ENCODE measurements at places on chromosomes 7 and 10.

- DNase-seq: no peak
These were observed 34.7 kb upstream of the XPNPEP1 start for GRCh38 chr10:109958059-109958458.

- DNase-seq: no peak
These were observed 113.4 kb upstream of the AHR start for GRCh38 chr7:17184805-17185689.

GRCh38 chr7:120460949-120461348 lies 188.0 kb downstream of the KCND2 start:
- no peak for DNase-seq

DNA sequence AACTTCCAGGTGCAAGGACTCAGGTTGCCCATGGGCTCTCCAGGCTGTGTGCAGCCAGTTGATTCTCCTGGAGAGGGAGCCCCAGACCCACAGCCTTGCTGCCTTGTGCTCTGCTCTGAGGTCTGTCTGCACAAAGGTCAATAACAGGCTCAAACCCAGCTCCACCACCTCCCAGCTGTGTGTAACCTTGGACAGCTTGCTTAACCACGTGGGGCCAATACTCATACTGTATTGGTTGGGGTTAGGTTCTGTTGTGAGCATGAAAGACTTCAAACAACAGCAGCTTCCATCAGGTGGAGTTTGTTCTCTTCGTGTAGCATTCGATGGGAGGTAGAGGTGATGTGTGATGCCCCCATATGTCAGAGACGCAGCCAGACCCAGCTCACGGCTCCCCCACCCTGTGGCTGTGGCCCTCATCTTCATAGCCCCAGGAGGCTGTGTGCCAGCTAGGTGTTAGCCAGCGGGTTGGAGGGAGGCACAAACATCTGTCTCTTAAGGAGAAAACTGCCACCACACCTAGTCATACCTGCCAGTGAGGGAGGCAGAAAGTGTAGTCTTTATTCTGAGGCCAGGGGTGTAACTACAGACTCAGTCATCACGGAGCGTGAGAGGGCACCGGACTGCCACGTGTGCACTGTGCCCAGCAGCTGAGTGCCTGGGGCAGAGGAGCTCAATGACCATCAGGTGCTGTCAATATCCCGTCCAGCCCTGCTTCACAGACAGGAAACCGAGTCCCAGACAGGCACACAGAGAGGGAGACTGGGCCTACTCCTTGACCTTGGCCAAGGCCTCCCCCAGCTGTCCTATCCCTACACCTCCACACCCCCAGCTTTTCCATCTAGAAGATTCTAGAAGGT lies 8.1 kb upstream of the POLD2 start:
- no peak for DNase-seq

DNA sequence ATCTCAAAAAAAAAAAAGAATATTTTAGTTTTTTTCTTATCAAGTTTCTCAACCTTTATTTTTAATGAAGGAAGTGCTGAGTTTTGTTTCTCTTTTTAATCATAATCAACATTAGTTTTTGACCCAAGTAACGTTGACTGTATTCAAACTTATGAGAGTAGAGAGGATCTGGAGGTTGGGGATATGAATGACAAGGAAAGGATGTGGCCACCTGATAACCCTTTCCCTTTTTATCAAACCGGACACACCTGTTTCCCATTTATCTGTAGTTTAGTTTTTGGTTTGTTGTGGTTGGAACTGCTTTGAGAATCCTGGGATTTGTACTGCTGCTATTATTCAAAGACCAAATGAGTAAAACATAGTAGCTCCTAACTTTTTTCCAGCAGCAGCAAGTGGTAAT lies 38.6 kb downstream of the HACD1 start:
- DNase-seq: no peak

DNA sequence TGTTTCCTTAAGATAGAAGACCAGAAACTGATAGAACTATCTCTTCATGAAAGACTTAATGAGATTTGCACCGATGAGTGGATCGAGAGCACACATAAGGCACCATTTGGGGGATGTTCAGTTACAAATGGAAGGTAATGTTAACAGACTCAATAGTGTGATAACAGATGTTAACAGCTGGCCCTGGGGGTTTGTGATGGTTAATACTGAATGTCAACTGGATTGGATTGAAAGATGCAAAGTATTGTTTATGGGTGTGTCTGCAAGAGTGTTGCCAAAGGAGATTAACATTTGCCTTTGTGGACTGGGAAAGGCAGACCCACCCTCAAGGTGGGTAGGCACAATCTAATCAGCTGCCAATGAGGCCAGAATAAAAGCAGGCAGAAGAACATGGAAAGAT lies 130.5 kb upstream of the DGKB start:
- no peak for DNase-seq

GRCh38 chr10:26799342-26799741 lies 61.4 kb downstream of the ABI1 start:
- no peak for DNase-seq

DNA sequence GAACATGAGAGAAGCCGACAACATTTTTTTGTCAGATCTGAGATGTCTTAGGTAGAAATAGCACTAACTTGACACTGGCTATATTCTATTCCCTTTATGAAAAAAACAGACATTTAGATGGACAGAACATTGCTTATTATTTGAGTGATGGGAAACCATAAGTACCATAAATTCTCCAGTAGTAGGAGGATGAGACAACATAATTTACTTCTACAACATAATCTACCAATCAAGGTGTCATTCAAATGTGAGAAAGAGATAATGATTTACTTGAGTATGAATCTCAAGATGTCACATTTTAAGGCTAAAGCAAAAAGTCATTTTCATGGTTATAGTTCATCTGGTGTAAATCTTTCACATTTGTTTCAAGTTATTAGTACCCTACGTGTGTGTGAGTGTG lies 110.8 kb downstream of the CALCR start:
- DNase-seq: no peak

- DNase-seq: no peak
These were observed 18.8 kb upstream of the TLL2 start for GRCh38 chr10:96532523-96532922.
